Colonic mucosa (tissue), 4 donors: ENCODE measurements at places on chromosomes 5 and 9. TPM values are rescaled to one million over a fixed set of nuclear protein-coding genes. Genes with fewer than 3 reads are reported as not detected.

The SLC46A2 gene
- total RNA-seq, result not detected

DNA sequence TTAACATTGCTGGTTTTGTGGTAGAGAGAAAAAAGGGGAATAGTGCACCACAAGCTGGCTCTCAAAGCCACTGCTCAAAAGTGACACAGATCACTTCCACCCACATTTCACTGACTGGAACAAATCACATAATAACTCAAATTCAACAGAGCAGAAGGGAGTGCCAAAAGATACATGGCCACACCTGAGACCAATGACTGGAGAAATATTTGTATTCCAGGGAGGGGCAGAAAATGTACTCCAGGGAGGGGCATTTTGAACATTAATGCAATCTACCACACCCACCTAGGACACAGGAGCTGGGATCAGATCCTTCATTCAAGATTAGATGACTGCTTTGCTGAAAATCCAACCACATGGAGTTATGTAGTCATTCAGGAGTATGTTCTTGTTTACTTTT is 44.8 kb upstream of the ALDOB start:
- DNase-seq, result peak; percentile 65
- no peaks in the 10 kb centered on the region for H3K36me3 ChIP-seq
- H3K4me1 ChIP-seq, result peaks cover 8% of the 10 kb centered on the region
- peak overlapping the region; percentile 87 for H3K27ac ChIP-seq

DNA sequence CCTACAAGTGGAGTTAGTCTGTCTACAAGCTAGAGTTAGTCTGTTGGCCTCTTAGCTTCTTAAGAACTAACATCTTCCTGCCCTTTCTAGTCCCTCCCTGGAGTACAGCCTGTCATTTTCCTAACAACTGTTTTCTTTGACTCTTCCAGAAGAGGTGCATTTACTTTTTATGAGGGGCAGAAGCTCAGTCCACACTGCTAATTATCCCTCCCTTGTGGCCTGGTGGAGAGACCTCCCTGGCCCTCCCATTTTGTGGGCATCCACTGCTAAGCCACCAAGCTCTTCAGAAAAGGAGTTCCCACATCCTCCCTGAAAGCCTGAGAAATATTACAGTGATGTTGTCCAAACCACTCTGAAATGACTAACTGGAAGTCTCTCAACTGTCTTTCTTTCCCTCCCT is 8.0 kb downstream of the MAP1B start:
- no peak overlapping the region for H3K4me3 ChIP-seq
- H3K36me3 ChIP-seq, result no peaks in the 10 kb centered on the region
- H3K4me1 ChIP-seq, result no peaks in the 10 kb centered on the region
- no peak for DNase-seq
- H3K27ac ChIP-seq, result no peak overlapping the region
- no peaks in the 10 kb centered on the region for H3K27me3 ChIP-seq

The ACTBL2 gene
- not detected for total RNA-seq

DNA sequence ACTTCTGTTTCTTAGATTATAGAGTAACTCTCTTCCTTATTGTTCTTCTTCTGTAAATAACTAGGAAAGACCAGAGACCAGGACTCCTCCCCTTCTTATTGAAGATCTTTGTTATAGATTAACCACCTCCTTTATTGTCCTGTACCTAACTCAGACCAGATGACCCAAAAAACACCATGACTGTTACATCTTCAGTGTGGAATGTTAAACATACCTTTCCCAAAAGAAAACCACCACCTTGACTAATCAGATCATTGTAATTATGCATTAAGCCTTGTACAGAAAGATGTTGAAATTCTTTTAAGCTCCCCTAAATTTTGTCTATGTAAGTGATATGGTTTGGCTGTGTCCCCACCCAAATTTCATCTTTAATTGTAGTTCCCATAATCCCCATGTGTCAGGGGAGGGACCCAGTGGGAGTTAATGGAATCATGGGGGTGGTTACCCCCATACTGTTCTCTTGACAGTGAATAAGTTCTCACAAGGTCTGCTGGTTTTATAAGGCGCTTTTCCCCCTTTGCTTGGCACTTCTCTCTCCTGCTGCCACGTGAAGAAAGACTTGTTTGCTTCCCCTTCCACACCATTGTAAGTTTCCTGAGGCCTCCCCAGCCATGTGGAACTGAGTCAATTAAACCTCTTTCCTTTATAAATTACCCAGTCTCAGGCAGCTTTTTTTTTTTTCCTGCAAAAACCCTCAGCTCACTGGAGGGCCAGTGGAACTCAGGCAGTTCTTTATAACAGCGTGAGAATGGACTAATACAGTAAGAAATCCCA is 26.3 kb downstream of the ARSB start:
- no peaks in the 10 kb centered on the region for H3K27me3 ChIP-seq
- H3K27ac ChIP-seq, result peak overlapping the region; percentile 42
- H3K4me3 ChIP-seq, result no peak overlapping the region
- no peaks in the 10 kb centered on the region for H3K36me3 ChIP-seq

The SCGB3A2 gene
- total RNA-seq, result 0.67 TPM

DNA sequence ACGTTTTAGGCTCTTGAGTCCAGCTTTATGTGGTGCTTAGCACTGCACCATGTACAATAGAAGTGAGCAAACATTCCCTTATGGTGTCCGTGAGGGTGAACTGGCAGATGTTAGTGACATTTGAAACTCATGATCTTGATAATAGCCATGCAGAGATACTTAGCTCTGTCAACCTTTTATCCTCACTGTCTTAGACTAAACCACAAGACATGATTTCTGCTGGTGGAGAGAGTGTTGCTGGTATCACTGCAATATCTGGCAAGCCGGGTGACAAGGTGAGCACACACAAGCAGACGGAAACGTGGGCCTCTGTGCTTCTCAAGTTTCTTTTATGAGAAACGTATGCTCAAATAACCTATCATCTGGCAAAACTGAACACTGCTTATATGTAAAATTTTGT is 68.4 kb downstream of the CAST start:
- no peaks in the 10 kb centered on the region for H3K27me3 ChIP-seq
- no peak overlapping the region for H3K4me3 ChIP-seq
- no peaks in the 10 kb centered on the region for H3K4me1 ChIP-seq
- no peak overlapping the region for H3K27ac ChIP-seq
- no peak for DNase-seq

- no peak overlapping the region for H3K4me3 ChIP-seq
- no peaks in the 10 kb centered on the region for H3K4me1 ChIP-seq
- H3K27me3 ChIP-seq, result no peaks in the 10 kb centered on the region
- no peak for DNase-seq
Measured at GRCh38 chr9:20417373-20418080, 204.8 kb downstream of the MLLT3 start.
